ENCODE measurements at places on chromosomes 3 and 15.

DNA sequence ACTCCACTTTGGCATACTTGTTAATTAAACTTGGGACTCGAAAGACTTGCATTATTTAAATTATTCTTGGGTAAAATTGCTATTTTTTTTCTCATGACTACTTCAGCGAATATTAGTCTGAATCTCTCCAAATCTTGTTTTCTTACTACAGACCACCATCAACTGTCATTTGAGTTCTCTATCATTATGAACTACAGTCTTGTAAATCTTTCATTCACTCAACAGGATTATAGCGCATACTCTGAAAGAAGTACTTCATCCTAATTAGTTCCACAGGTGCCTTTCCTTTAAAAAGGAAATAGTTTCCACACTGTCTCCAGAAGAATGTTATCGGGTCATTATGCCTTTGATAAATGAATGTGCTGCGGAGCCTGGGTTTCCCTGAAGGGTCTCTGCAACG lies 149.5 kb downstream of the NLGN1 start:
- no peak for DNase-seq

GRCh38 chr15:85493260-85493659 lies 112.9 kb downstream of the AKAP13 start:
- no peak for DNase-seq

GRCh38 chr3:50340448-50341329 lies at the start of gene RASSF1:
Gene RASSF1, minus strand, starts transcription at chr3:50340836. Its CDS starts 31 bp downstream, at chr3:50340805.
- no peak for DNase-seq

DNA sequence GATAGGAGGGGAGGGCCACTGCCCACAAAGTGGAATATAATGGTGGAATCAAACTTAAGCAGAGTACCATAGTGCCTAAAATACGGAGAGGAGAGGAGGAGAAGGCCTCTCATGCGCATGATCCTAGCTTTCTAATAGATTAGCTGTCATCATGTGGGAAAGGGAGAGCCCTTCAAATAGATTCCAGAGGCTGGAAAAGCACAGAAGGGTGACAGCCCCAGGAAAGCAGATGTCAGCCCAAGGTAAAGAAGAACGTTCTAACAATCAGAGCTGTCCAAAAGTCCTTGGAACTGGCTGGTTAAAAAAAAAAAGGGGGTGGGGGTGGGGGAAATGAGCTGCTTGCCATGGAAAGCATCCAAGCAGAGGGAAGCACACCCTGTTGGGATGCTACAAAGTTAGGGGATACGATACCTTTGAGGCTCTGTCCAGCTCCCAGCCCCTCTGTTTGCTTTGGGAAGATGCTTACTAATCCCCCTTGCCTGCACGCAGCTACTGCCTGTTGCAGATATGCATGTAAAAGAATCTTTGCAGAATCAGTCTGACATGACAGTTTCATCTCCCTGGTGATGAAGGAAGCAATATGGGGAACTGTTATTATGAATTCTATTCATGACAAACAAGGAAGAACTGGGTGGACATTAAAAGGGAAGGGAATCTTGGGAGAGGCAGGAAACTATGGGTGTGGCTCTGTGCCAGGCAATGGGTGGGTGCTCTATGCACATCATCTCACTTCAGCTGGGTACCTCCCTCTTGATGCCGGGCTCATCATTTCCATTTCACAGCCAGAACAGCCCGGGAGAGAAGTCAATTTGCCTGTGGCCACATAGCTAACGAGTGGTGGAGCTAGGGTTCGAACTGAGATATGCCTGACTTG lies 10.1 kb upstream of the LMCD1 start:
- DNase-seq: no peak

- DNase-seq: no peak
These were observed 110.0 kb downstream of the OPA1 start for GRCh38 chr3:193702967-193703366.

DNA sequence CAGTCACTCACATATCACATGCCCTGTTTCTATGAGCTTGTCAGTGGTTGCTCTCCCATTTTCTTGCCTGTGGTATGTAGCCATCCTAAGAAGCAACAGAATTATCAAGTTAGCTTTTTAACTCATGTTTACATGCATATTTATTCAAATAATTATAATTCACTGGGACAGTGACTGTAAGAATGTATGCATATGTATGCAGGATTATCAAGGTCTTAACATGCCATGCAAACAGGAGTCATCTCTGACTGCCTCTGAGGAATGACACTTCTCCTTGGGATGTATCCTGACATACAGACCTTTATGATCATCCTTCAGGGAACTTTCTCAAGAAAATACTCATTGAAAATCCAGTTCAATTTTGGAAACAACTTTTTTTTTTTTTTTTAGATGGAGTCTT lies 240.9 kb downstream of the CPNE4 start:
- DNase-seq: no peak

DNA sequence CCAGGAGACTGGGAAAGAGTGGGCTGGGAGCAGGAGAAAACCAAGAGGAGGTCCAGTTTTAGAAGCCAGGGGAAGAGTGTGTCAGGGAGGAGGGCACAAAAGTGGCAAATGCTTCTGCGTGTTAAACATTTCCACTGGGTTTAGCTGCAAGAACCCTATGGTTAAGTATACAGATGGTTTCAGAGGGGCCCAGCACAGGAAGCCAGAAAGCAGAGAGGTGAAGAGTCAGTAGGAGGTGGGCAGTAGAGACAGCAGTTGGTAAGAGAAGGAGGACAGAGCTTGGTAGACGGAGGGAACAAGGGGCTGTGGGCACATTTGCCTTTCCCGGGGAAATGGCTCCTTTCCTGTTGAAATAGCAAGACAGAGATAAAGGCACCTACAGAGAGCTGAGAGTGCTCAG lies 133.8 kb downstream of the EPHB1 start:
- no peak for DNase-seq

DNA sequence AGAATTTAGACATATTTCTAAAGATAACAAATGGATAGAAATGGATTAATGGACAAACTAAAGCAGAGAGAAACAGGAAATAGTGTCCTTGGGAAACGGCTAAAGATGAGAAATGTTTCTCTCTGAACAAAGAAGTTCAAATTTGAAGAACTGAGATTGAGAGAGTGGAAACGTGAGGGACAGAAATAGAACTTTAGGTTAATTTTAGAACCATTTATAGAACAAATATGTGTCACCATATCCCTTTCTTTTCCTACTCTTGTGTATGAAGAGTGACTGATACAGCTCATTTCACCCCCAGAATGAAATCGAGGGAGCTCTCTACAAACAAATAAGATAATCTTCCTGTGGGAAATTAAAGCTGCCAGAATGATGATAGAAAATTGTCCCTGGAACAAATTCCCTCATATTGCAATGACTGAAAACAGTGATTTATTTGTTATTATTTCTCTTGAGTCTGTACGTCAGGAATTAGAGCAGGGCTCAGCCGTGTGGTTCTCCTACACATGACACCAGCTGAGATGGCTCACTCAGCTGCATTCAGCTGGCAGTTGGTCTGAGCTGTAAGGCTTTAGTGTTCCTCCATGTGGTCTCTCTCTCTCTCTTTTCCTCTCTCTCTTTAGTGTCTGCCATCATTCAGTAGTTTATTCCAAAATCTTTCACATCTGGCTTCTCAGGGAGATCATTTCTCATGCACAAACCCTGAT lies 46.6 kb upstream of the ARPP21 start:
- no peak for DNase-seq

- no peak for DNase-seq
These were observed 165.8 kb upstream of the SLC2A2 start for GRCh38 chr3:171192176-171192854.

GRCh38 chr3:26236531-26236930 lies 386.0 kb upstream of the LRRC3B start:
- no peak for DNase-seq

GRCh38 chr15:61153291-61153690 lies 75.8 kb downstream of the RORA start:
- DNase-seq: no peak

DNA sequence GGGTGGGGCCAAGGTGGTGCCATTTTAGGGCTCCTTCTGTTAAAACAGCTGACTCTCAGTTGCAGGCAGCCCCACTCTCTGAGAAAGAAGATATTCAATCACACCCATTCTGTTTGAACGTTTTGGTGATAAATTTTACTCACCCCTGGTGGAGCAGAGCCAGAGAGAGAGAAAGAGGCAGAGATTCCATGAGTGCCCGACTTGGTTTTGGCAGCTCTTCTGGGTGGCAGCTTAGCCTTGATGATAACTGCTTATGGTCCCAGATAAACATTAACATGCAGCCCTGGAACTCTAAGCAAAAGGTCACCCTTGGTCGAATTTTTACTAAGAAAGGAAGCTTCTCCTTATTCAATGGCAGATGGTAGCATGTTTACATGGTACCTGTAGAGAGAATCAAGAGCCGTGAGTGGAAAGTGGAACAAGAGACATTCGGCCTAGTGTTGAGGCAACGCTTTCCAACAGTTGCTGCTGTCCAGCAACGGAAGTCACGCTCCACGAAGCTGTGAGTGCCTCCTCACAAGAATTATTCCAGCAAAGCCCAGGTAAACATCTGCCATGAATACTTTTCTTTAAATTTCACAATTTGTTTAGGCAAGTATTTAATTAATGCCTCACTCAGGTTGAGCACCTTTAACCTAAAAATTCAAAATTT lies 530.6 kb upstream of the ROBO2 start:
- DNase-seq: no peak

DNA sequence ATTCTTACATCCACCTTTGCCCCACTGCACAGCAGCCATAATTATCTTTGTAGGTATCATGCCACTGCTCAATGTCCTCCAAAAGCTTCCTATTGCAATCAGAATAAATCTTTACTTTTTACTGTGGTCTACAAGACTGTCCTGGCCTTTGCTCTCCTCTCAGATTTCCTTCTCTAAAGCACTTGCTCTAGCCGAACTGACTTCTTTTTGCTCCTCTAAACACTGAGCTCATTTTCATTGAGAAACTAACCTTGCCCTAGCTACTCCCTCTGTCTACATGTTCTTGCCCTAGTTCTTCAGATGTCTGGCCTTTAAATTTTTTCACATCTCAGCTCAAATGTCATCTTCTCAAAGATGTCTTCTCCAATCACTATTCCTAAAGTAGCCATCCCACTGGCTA lies 342.8 kb downstream of the TBC1D5 start:
- DNase-seq: no peak

- DNase-seq: no peak
These were observed 20.3 kb downstream of the CRTAP start for GRCh38 chr3:33134026-33134625.

DNA sequence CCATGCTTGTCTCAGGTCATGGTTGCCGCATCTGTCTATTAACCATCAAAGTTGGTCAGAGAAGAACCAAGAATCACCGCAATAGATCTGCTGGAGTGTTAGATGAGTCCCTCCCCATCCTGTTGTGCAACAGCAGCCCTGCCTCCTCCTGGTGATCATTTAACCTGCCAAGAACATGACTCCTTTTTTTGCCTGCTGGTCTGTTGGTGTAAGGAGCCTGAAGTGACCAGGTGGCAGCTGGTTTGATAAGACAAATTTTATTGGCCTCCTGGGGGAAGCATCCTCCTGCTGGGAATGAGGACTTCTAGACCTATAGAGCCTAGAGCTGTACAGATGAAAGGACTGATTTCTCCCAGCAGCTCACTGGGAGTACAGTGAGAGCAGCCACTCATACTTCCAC lies 43.5 kb upstream of the RAF1 start:
- no peak for DNase-seq

DNA sequence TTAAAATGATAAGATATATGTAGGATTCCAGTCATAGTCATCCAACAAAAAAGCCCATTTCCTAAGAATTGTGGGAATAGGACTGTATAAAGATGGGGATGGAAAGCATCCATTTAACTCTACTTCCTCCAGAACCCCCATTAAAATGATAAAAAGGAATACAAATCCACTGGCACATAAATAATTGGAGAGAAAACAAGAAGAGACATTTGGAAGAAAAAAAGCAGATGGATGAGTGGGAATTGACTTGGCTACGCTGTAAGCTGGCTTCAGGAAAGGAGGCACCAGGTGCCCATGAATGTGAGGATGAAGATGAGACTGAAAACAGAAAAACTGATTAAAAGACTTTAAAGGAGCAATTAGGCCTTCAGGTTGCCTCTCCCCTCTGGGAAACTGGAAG lies 91.8 kb downstream of the ST8SIA2 start:
- no peak for DNase-seq

DNA sequence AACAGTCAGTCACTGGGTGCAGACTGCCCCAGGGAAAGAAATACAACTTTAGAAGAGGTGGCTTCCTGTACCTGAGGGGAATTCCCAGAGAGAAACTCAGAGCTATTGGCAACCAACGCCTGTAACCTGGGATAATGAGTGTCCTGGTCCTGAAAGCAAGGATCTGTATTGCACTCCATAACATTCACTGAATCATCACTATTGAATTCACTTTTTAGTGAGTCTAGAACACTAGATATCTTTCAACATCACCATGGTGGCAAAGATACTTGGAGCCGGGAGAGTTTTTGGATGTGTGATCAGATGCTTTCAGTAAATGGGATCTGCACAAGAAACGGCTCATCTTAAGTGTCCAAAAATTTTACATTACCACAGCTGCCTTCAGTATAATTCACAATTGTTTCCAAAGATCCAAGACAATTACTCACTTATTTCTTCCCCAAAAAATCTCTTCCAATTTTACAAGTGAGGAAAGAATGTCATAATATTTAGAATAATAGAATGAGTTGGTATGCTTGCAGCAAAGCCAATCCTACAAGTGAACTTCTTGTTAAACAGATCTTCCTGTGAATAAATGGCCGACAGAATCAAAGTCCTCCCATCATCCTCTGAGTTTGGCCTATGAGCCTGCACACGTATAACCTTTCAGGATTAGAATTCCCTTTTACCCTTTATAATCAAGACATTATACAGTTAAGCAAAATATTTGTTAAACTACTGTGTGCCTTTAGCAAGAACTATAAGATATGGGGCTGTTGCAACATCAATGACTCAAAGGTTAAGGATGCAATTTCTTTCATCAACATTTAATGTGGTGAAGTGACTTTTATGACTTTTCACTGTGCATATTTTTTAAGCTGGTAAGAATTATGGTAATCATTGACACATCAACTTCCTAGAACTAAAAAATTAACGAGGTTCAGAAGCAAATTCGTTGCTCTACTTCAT lies 243.3 kb upstream of the COL8A1 start:
- no peak for DNase-seq

DNA sequence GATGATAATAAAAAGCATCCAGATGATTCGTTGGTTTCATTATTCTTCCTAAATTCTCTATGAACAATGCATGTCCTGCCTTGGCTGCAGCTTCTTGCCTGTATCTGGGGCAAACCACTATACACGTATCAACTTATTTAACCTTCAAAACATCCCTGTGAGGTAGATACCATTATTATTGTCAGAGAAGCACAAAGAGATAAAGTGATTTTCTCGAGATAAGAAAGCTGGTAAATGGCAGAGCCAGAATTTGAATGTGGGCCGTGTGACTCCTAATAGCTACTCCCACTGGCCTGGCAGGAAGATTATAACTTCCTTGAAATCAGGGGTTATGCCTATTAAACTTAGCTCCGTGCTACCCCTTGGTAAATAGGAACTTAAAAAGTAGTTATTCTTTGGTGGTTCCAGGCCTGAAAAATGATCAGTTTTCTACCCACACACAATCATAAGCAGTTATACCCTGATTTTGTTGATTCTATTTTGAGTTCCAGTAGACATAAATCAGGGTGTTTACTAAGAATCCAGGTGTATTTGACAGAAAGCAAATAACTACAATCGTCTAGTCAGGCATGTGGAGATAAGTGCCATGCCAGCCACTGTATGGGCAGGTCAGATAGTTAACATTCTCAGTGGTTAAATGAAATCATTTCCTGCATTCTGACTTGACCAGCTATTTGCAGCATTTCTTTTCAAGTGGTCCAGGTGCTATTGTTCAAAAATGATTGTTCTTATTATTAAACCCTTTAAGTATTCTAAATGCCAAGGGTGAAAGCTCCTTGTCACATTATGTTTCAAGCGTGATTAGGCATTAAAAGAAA lies 99.2 kb upstream of the LRRN1 start:
- DNase-seq: no peak
